Large intestine (tissue), 12 donors: ENCODE measurements at places on chromosomes 7 and 10.

- no peak for DNase-seq
Observed at GRCh38 chr7:39908973-39909372, 41.1 kb upstream of the CDK13 start.

- DNase-seq, result no peak
Observed at GRCh38 chr7:46168671-46169383, 247.8 kb upstream of the IGFBP3 start.

GRCh38 chr7:115267503-115267902 is 345.6 kb downstream of the MDFIC start:
- no peak for DNase-seq

- no peak for DNase-seq
Observed at GRCh38 chr7:40996233-40996677, 706.6 kb downstream of the INHBA start.

GRCh38 chr10:29240986-29241660 is 47.7 kb upstream of the LYZL1 start:
- no peak for DNase-seq

- DNase-seq, result no peak
Observed at GRCh38 chr10:123809632-123810031, 82.0 kb downstream of the CPXM2 start.

- no peak for DNase-seq
Observed at GRCh38 chr7:120865191-120865981, 7.4 kb upstream of the TSPAN12 start.

DNA sequence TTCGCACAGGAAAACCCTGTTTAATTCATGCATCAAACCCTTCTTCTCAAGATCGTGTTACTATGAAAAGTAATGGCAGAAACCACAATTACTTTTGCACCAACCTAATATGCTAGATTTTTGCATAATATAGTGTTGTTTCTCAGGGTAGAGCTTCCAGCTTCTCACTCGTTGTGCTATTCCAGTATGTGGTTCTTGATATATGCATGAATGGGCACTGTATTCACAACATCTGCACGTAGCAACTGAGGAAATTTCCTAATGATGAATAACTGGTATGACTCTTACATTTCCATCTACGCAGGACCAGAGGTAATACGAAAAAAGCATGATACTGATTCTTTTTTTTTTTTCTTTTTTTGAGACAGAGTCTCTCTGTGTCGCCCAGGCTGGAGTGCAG is 326.6 kb upstream of the GALNT17 start:
- no peak for DNase-seq

GRCh38 chr10:114870486-114870885 is 48.9 kb downstream of the FHIP2A start:
- DNase-seq, result no peak

DNA sequence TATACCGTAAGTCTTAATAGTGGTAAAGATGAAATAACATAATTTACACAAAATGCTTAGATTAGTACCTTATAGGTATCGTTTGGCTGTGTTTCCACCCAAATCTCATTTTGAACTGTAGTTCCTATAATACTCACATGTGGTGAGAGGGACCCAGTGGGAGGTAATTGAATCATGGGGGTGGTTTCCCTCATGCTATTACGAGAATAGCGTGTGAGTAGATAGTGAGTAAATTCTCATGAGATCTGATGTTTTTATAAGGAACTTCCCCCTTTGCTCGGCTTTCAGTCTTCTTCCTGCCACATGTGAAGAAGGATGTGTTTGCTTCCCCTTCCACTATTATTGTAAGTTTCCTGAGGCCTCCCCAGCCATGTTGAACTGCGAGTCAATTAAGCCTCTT is 426.3 kb upstream of the POT1 start:
- DNase-seq, result no peak

DNA sequence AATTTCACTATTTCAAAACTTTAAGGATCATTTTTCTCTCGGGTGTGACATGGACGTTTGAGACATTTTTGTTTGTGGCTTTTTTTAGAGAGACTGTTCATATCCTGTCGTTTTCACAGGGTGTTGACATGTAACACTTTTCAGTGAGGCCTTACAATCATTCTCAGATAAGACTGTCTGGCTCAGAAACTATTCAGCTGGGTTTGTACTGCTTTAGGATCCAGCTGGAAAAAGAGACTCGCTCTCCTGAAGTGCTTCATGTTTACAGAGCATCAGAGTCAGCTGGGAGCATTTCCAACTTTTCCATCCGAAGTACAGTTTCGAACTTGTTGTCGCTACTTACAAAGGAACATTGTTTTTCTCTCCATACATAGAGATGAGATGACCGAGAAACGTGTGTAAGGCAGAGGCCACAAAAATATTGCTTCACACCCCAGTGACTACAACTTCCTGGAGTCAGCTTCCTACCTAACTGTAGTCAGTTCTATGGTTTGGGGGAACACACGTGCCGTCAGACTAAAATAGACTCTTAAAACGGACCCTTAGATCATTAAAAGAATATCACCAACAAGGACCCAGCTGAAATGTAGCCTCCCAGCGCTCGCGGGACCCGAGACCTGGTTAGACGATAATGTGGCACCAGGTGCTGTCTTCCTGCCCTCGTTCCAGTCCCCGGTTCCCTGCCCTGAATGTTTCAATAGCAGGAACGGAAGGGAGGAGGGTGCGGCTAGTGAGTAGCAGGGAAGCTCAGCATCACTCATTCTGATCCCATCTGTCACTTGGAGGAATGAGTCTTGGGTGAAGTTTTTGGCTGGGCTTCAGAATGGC is 78.0 kb downstream of the MKI67 start:
- peak; percentile 51 for DNase-seq

GRCh38 chr10:4384245-4384644 is 441.8 kb upstream of the AKR1E2 start:
- DNase-seq, result no peak

DNA sequence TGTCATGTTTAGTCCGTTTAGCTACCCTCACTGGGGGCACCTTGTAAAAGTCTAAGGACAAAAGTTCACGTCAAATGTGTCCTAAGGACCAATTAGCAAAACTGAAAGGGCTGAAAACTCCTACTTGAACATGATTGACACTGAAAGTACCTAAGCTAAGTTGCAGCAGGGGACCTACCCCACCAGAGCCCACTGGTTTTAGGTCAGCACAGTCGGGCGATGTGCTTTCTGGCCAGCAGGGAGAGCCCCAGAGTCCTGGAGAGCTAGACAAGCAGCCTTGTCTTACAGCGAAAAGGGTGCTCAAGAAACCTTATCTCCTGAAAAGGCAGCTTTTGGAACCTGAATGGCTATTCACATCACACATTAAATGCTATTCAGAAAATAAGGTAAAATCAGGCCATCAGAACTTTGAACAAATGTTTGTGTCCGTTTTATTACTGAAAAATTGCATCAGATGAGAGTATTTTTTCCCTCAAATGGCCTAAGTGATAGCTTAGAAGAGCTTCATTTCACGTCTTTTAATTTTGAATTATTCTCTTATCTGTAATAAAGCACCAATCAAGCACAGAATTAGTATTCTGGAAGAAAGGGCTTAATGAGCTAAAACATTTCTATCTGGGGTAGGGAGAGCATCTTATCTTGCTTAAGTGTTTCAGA is 52.2 kb upstream of the MKI67 start:
- DNase-seq, result no peak

DNA sequence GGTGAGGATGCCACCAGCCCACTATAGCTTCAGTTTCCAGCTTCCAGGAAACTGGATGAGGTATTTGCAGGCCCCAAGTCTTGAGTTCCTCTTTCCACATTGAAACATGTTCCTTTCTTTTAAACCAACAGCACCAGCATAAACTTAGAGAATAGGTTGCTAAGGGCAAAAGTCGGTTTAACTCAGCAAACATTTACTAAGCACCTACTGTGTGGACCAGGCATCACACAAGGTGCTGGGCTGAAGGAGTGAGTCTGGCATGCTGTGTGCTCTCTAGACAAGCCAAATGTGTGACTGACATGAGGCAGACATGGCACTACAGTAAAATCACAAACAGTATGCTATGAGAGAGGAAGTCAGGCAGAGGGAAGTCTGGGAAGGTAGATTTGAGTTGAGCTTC is 11.0 kb upstream of the RASSF4 start:
- no peak for DNase-seq

- no peak for DNase-seq
Observed at GRCh38 chr7:102012941-102013461, 195.6 kb downstream of the CUX1 start.

DNA sequence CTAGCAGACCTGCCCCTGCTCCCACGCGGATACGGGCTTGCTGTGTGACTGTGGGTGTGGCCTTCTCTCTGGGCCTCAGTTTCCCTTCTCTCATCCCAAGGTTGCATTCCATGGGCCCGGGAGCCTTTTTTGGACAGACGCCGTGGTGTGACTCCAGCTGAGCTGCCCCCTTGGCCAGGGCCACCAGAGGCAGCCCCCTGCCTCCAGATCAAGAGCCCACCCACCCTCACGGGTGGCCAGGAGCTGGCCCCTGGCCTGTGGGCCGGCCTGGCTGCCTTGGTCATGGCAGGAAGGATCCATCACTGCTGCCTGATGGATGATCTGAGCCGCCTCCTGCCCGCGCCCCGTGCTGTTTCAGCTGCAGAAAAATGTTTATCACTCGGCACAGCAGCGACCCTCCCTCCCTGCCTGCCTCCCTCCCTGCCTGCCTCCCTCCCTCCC is 27.8 kb upstream of the ELFN1 start:
- DNase-seq, result no peak

- no peak for DNase-seq
Observed at GRCh38 chr10:49089557-49090188, 25.6 kb downstream of the VSTM4 start.

- no peak for DNase-seq
Observed at GRCh38 chr10:60291344-60291930, 98.2 kb downstream of the ANK3 start.

DNA sequence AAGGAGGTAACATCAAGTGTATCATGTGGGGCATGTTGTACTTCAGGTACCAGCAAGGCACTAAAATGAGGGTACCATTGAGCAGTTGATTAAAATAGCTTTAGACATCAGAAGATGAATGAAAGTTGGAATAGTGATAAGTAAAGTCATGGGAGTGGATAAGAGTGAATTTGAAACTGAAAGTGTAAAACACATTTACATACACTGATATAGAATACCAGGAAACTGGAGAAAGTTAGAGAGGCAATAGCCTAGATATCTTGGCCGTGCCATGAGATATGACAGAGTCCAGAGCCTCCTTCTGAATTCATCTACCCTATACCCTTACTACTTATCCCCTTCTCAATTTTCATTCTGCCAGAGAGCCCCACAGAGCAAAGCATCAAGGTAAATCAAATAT is 76.6 kb downstream of the GRM3 start:
- no peak for DNase-seq

- DNase-seq, result no peak
Observed at GRCh38 chr10:19826712-19827111, 10.5 kb downstream of the PLXDC2 start.

GRCh38 chr7:100612730-100613390 is 520 bp downstream of the MOSPD3 start:
- DNase-seq, result no peak

- DNase-seq, result no peak
Observed at GRCh38 chr7:102974366-102975236, 61.8 kb downstream of the LRRC17 start.

DNA sequence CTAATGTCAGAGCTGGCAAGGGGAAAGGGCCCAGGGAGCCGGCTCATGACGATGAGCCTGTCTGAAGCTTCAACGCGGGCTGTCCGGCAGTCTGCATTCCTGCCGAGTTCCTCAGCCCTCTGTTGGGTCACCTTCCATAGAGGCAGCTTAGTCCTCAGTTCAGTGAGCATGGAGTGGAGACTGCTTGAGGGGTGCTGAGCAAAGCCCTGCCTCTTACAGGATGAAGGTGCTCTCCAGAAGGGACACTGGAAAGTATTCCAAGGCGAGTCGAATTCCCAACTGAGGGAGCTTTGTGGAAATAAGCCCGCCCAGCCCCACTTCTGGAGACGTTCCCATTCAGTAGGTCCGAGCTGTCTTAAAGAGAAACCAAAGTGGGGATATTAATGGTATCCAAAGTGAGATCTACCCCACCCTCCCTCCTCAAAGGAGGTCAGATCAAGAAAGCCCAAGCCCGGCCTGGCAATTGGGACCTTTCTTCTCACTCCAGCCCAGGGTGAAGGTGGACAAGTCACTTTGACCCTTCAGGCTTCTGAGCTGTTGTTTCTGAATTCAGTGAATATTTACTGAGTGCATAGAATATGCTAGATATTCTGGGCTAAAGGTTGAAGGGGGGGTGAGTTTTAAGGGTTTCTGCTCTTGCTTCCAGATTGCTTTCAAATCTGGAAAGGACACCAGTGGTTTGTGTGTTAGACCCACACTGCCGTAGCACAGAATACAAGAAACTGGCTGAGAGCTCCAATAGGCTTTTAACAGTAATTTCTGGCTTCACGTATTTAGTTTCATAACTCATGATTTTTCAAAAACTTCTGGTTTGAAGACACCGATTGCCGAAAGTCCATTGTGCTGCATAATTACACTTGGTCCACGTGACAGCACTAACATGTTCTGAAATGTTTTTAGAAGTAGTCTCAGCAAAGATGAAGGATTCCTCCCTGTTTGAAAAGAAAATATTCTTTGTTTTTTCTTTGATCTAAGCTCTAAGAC is 3.5 kb downstream of the EGFR start:
- DNase-seq, result no peak

GRCh38 chr10:80588546-80588945 is 50.8 kb downstream of the SH2D4B start:
- no peak for DNase-seq

- no peak for DNase-seq
Observed at GRCh38 chr10:109215291-109216075, 707.8 kb downstream of the XPNPEP1 start.

GRCh38 chr10:72254813-72255568 is 18.7 kb upstream of the DDIT4 start:
- DNase-seq, result peak; percentile 77

DNA sequence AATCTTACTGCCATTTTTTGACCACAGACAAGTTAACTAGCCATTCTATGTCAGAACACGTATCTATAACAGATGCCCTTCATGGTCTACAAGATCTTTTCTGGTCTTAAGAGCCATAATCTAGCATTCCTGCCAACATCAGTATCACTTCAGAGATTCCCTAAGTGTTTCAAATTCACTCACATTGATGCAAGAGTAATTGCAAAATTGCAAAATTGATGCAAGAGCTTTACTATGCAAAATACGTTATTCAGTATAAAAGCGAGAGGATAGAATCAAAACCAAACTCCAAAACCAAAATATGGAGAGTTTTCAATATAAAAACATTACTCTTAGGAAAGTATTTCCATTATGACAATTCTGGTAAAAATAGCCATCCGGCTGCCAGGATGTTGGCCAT is 38.1 kb upstream of the PPP1R17 start:
- no peak for DNase-seq
